ENCODE measurements at places on chromosomes 3 and 15.

DNA sequence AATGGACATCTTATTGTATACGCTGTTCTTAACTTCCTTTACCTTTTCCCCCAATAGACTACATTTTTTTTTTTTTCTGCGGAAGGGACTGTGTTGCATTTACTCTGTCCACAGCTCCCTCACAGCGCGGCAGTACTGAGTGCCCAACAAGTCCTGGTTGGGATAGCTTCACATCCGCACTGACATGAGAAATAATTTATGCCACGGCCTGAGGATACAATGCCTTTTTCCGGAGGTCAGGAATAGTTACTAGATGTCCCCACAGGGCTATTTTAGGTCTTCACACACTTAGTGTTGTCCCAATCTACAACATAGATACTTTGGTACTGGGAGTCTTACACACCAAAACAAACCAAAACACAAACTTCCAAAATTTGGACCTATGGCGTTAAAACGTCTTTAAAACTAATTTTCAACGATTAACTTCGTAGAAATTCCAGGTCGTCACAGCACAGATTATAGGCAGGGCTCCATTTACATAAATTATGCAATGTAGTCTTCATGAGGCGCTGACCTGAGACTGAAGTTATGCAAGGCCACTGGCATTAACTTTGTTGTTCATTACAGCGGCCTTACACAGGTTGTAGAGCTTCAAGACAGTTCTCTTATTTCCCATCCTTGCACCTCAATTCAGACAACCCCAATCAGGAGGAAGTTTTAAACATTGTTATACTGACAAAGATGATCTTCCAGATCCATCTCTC lies 989 bp upstream of the PPIB start:
- no peak for DNase-seq

DNA sequence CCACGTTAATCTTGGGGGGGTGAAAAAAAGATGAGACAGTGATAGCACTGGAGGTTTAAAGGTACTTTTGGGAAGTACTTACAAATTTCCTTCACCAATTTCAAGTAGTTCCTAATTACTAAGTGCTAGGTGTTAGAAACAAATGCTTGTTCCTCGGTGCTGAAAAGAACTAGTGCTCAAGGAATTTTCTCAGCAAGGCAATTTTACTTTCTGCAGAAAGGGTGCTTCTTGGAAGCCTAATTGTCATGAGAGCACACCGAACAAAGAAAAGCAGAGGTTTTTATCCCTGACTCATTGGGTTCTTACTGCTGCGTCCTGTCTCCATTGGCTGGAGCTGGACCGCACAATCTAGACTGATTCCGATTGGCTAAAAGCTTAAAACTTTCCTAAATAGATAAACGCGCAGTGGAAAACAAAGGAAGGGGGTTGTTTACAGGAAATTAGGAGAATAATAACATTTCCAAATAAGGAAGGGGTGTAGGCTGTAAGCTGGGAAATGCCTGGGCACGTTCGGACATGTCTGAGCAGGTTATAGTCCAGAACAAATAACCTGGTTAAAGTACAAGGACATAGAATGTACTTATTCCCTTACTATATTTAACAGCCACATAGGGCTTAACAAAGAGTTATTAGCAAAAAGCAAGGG lies 49.6 kb downstream of the CHD2 start:
- DNase-seq: no peak

- no peak for DNase-seq
These were observed 1.8 kb upstream of the SRP14 start for GRCh38 chr15:40040770-40041169.

GRCh38 chr3:117719316-117719926 lies 1009.8 kb downstream of the TUSC7 start:
- DNase-seq: no peak

- no peak for DNase-seq
These were observed 224.8 kb downstream of the RPLP1 start for GRCh38 chr15:69677403-69677802.

GRCh38 chr15:67685008-67685599 lies 140.2 kb upstream of the SKOR1 start:
- no peak for DNase-seq

DNA sequence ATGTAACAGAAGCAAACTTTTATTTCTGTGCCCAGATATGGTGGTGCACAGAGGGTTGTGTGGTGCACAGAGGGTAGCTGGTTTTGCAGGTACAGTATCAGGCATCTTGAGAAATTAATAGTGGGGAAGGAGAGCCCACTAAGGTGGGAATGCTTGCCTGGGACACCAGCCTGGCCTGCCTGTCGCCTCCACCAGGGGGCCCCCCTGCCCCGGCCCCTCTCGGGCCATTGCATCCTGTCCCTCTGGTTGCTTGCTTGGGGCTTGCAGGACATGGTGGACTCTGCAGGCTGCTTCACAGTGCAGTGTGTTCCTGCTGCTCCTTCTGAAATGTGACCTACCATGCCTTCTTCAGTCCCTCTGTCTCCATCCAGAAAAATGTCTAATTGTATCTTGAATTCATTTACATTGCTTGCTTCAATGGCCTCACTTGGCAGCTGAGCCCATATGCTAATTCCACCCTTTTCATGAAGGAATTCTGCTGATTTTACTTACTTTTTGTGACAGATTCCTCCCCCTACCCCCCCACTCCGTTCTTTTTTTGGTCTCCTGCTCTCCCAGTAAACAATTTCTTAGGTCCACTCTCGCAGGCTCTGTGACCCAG lies 73.6 kb downstream of the EEFSEC start:
- no peak for DNase-seq

GRCh38 chr15:73781038-73781925 lies 28.1 kb upstream of the INSYN1 start:
- no peak for DNase-seq

GRCh38 chr3:48607519-48607918 lies 1.9 kb downstream of the UQCRC1 start:
- DNase-seq: no peak

- DNase-seq: no peak
These were observed 130.1 kb upstream of the PRICKLE2 start for GRCh38 chr3:64355401-64355807.

DNA sequence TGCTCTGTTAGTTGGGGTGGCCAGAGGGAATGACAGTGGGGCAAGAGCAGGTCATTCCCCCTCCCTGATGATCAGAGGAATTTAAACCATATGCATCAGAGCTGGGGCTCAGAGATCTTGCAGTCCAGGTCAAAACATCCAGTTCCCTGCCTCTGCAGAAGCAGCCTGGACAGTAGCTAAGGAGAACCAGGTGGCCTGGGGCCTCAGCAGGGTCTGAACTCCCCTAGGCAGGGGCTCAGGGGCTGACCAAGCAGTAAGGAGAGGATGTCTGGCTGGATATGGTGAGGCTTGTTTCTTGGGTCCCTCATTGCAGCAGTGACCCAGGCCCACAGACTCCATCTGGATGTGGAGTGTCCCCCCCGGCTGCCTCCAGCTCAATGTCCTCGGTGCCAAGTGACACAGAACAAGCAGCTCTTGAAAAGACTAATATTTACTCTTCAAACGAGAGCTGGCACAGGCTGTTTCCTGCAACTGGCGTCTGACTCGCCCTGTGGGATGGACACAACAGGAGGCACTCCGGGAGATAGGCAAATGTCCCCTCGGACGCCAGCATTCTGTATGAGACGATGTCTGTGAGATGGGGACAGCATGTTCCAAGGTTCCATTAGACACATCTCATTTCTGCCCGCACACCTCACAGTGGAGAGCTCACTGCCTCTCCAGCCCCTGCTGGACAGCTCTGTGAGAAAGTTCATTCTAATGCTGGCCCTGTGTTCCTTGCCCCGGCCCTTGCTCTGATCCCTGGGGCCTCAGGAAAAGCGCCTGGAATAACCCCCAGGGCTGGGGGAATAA lies 37.1 kb downstream of the SEC22C start:
- DNase-seq: no peak

- no peak for DNase-seq
These were observed 65.4 kb downstream of the SIDT1 start for GRCh38 chr3:113597596-113598354.

DNA sequence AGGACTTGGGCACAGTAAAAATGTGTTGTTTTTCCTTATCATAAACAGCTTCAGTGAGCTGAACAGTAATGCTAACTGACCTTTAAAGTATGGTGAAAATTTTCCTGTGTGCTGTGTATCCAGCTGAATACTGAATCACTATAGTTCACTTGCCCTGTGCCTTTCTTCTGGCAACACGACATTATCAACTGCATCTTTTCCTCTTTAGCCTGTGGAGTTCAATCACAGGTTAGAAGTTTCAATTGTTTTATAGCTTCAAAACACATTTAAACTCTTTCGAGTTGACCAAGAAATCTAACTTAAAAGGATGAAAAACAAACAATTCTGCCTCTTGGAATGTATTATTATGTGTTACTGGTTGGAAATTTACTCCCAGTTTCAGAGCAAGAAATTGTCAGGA lies 1120.7 kb upstream of the ALCAM start:
- DNase-seq: no peak

GRCh38 chr3:33128706-33129105 lies 14.9 kb downstream of the CRTAP start:
- DNase-seq: no peak

DNA sequence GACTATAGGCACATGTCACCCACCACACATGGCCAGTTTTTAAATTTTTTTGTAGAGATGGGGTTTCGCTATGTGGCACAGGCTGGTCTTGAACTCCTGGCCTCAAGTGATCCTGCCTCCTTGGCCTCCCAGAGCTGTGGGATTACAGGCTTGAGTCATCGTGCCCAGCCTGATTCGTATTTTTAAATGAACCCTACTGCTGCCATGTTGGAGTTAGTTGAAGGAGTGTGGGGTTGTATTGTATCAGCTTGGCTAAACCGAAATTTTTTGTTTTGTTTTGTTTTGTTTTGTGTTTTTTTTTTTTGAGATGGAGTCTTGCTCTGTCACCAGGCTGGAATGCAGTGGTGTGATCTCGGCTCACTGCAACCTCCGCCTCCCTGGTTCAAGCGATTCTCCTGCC lies 11.8 kb upstream of the ZNF770 start:
- no peak for DNase-seq

GRCh38 chr15:68608206-68608843 lies 29.5 kb downstream of the CORO2B start:
- DNase-seq: peak; percentile 47

DNA sequence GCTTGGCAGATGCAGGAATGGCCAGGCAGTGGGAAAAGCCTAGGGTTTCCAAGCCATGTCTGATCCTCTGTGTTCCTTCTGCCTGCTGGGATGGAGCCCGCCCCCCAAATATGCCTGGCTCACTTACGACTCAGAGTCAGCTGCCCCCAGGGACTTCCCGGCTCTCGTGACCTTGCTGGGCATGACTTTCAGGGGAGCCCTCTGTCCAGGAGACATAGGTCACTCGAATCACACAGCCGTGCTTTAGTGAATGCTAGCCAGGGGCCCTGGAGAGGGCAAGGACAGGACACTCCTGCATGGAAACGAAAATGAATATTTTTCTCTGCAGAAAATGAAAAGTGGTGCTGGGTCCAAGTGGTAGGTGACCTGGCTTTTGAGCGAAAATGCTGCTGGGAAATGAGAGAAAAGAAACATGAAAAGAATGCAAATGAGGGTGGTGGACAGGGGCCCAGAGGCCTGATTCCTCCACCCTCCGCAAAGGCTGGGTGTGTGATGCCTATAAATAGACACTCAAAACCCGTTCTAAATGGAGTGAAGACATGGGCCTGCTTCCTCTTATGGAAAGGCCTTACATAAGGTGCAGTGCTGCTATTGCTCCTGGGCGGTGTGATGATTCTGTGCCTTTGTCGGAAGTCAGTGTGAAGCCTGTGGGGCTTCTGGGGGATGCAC lies 107.4 kb downstream of the APBA2 start:
- DNase-seq: no peak

DNA sequence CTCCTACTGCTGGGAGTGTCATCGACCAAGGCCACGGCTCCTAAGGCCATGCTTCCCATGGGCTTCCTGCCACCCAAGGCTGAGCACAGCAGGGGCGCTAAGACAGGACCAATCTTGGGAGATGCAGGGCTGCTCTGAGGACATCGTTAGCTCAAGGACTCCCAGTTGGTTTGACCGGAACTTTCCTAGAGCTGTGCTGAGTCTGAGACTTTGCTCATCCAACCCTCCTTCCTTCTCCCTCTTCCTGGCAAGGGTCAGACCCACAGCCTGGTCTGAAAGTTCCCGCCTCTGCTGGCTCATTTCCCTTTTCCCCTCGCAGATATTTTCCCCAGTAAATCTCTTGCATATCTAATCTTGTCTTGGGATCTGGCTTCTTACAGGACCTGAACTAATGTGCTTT lies 57.2 kb downstream of the EPHB3 start:
- no peak for DNase-seq

DNA sequence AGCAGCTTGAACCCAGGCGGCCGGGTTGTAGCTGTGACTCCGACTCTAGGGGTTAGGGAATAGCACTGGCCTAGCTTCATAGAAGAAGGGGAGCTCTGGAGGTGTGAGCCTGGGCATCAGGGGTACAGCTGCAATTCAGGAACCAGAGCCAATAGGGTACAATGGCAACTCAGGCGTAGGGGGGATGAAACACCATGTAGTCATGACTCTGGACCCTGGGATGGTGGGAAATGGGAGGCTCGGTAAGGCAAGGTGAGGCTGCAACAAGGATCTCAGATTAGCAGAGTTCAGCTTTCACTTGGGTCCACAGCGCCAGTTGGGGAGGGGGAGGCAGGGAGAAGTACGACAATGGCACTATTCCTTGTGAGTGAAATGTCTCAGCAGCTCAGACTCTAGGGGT lies 210.2 kb upstream of the LYSMD4 start:
- DNase-seq: no peak

DNA sequence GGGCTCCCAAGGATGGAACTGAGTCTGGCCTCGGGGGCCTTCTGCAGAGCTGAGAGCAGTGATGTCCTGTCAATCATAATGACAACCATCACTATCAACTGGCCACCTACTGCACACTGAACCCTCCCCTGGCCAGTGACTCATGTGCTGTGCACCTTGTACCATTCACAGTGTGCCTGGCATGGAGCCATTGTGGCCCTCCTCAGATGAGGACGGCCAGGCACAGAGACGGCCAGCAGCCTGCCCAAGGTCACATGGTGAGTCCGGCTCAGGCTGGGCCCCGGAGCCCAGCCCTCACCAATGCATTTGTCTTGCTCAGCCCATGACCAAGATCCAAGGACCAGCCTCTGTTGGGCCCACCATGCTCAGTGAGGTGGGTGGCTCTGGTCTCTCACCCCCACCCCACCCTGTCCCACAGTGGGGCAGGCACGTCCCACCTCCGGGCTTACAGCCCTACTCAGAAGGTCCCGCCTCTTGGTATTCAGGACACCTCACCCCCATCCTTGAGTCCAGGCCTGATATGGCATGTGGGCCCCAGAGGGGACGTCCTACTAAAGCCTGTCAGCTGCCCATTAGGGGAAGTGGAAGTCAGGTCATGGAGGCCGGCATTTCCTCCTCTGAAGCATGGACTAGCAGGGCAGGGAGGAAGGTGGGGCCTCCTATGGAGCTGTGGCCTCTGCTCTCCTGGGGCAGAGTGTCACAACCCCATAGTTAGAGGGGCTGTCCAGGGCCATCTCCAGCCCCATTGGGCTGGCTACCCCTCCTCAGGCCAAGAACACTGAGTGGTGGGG lies 35.9 kb upstream of the TMEM115 start:
- no peak for DNase-seq

All from omental fat pad (tissue), 4 donors.